ENCODE measurements at places on chromosomes 7 and 10. TPM values are rescaled to one million over a fixed set of nuclear protein-coding genes. Genes with fewer than 3 reads are reported as not detected.
A peak's percentile ranks its signal among the peaks of the same experiment; 100 is the strongest.

Gene MYL10
- not detected for total RNA-seq

Gene NME8
- total RNA-seq, result not detected

Gene PILRB
- total RNA-seq, result 3.3 TPM

Gene UTF1
- total RNA-seq, result not detected

Gene EPO
- not detected for total RNA-seq

Gene CAMK2B
- total RNA-seq, result 0.18 TPM

- DNase-seq, result no peak
Observed at GRCh38 chr7:37269711-37270508, 178.8 kb downstream of the ELMO1 start.

DNA sequence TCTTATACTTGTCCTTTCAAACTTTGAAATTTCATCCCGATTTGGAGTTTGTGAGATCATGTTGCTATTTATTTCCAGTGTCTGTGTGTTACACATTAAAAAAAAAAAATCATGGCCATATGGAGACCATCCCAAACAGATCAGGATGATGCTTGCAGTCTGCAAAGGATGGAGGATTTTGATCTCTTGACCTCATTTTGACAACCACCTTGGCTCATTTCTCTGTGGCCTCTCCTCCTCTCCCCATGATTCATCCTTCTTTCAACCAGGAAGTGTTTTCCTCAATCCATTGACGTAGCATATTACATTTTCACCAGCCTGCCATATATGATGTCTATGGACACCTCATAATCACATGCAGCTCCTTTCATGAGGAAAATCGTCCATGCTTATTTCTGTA is 68.9 kb upstream of the INSYN2A start:
- DNase-seq, result peak; percentile 30

DNA sequence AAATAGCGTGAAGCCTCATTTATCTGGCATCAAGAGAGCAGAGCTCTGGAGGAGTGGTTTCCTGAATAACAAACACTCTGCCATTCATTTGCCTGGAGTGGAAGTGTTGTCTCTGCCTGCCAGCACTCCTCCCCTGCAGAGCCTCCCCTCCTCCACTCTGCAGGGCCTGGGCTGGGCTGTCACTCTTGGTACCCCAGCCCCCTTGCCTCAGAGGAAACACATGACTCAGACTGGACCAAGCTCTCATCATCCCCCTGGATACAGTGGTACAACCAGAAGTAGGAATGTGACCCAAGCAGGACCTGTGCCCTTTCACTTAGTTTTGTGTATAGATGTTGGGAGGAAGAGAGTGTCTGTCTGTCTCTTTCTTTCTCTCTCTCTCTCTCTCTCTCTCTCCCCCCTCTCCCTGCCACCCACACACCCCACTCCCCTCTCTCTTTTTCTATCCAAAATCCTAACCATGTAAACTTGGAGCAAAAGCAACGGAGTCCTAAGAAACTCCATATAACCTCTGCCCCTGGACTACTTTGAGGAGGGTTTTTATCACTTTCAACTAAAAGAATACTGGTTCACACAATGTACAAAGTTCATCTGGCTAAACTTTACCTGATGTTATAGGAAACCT is 43.9 kb downstream of the DOCK4 start:
- DNase-seq, result peak; percentile 58

DNA sequence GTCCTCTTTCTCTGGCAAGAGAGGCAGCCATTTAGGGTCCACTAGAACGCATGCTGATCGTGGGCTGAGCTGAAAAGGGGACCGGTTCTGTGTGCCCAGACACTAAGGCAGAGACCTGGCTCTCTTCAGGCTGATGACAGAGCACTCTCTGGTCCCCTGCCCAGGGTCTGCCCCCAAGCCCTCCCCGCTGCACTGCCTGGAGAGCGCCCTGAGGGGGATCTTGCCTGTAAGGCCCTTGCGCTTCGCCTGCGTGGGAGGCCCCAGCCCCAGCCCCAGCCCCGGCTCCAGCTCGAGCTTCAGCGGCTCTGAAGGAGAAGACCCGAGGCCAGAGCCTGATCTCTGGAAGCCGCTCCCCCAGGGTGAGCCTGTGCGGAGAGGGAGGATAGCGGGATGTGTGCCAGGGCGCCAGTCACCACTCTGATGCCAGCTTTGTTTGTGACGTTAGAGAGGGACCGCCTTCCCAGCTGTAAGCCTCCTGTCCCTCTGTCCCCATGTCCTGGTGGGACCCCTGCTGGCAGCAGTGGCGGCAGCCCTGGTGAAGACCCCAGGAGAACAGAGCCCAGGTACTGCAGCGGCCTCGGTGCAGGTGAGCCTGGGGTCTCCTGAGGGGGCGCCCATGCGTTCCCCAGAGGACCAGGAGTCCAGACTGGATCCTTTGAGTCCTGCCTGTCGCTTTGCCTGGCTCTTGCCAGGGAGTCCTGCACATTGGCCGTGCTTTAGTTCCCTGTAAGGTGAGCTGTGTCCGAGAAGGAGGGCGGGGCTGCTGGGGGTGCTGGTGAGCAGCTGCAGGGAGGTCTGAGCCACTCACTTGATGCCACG is 43.2 kb downstream of the ZNF467 start:
- DNase-seq, result no peak

DNA sequence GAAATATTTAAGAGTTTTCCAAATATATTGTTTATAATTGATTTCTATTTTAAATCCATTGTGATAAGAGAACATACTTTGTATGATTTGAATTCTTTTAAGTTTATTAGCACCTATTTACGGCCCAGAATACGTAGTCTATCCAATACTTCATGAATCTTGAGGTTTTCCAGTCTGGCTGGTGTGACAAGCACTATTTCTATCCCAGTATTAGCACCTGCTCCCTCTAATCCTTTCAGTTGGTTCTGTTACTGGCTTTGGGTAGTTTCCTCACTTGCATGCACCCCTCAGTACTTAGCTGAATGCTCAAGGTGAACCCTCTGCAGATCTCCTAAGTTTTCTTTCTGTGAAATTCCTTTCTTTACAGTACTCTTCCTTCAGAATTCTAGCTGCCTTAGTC is 166.8 kb downstream of the C1GALT1 start:
- no peak for DNase-seq

DNA sequence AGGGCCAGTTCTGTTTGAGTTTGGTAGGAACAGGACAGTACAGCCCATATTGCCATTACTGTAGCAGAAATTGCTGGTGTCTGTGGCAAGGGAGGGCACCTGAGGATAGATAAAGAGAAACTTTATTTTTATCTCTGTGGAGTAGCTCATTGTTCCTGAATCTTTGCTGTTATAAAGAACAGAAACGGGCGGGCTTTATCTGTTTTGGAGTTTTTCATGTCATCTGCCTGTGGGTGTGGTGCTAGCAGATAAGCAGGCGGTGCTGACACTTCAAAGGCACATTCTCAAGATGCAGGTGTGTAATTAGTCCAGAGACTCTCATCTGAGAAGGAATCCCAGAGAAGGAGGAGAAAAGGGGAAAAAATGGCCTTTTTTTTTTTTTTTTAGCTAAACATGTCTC is 11.5 kb downstream of the ZNF273 start:
- no peak for DNase-seq

DNA sequence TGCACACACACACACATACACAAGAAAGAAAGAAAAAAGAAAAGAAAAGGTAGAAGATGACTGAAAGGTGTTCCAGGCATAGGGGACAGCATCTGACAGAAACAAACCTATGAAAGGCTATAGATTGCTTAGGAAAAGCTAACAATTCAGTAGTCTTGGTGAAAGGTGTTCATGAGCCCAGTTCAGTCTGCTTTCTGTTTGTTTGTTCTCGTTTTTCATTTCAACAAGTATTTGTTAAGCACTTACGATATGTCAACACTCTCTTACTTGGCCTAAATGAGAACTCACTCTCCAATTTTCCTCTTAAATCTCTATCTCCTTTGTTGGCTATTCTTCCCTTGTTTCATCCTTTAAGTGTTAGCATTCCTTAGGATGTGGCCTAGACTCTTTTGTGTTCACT is 133.2 kb downstream of the GRM8 start:
- no peak for DNase-seq

DNA sequence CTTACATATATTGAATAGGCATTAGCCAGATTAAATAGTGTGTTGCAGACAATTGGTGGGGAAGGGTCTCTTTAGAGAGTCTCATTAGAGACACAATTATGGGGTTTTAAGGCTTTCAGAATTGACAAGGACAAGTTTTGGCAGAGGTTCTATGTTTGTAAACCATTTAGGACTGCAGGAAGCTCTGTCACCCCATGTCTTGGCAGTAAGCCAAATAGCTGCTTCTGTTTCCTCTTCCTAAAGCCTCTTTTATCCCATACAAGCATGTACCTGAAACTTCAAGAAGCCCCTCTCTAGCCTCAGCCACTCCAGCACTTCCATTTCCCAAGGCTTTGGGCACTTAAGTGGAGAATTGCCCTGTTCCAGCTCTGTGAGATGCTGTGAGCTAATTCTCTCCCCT is 21.8 kb upstream of the LRRC4 start:
- peak; percentile 49 for DNase-seq

- peak; percentile 96 for DNase-seq
Observed at GRCh38 chr7:75937958-75938786, 23.2 kb downstream of the POR start.

- no peak for DNase-seq
Observed at GRCh38 chr10:112448888-112449287, 1.9 kb downstream of the VTI1A start.

DNA sequence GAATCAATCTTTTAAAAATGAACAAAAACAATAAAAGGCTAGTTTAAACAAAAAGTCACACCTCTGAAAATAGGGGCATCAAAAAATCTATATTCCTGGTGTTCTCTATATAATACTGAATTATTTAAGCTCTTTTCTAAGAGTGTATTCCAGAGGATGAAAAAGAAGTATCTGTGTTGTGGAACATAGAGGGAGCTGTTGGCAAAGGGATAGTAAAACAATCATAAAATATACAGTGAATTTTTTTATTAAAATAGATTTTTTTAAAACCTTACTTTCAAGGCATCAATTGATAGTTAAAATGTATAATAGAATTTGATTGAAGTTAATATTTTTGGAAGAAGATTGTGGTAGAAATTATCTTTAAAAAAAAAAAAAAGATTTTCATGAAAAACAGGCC is 1409.1 kb upstream of the CELF2 start:
- DNase-seq, result peak; percentile 50
